ENCODE measurements at places on chromosomes 1 and 21.

DNA sequence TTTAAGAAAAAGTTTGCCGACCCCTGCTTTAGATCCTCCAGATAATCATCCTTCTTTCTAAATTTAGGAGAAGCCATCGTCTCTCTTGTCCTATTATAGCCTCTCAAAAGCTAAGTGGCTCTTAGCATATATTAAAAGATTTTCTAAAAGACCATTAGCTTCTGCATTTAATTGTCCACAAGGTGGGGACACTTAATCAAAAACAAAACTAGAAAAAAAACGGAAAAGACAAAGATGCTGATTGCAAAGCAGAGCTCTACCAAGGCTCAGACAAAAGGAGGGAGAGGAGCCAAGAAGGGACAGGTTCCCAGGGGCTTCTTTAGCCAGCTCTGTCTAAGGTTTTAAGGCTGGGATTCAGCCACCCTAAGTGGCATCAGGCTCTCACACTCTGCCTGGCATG, 128.3 kb upstream of the HMGB4 start:
- no peak for DNase-seq

GRCh38 chr1:20105856-20106255, 13.5 kb downstream of the PLA2G2D start:
- DNase-seq: no peak

GRCh38 chr1:21827141-21827679, 15.1 kb downstream of the LDLRAD2 start:
- no peak for DNase-seq

DNA sequence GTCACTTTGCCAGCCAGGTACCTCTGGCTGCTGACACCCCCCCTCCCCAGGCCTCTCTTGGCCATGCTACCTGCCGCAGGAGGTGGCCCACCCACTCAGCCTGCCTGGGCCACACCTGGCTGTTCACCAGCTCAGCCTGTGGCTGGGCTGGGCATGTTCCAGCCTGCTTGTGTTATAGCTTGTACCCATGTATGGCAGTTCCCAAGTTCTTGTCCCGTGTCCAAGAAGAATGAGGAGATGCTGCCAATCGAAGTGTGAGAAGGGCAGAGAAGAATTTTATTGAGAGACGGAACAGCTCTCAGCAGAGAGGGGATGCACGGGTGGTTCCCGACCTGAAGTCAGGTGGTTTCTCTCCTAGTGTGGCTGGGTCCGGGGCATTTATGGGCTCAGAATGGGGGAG, 3.9 kb upstream of the MMEL1 start:
- no peak for DNase-seq

DNA sequence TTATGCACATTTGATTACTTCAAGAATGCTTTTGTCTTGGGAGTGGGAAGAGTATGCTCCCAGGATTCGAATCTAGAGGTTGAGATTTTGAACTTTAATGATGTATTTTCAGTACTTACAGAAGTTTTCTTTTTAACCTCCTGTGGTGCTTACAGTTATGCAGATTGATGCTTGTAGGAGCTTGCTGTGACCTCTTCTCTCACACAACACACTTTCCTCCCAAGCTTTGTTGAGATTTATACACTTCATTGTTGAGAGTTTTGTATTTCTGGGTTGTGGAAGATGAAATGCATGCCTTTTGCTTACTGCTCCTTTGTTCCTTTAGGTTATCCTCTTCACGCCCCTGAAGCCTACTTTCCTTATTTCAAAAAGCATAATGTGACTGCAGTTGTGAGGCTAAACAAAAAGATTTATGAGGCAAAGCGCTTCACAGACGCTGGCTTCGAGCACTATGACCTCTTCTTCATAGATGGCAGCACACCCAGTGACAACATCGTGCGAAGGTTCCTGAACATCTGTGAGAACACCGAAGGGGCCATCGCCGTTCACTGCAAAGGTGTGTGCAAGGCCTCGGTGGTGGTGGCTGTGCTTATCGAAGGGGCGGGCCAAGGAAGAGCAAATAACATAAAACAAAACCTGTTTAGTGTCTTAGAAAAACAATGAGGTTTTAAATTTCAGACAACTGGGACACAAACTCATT, 75.5 kb upstream of the GPR88 start:
- no peak for DNase-seq

GRCh38 chr1:212186427-212187207, 98.6 kb upstream of the PPP2R5A start:
- no peak for DNase-seq

DNA sequence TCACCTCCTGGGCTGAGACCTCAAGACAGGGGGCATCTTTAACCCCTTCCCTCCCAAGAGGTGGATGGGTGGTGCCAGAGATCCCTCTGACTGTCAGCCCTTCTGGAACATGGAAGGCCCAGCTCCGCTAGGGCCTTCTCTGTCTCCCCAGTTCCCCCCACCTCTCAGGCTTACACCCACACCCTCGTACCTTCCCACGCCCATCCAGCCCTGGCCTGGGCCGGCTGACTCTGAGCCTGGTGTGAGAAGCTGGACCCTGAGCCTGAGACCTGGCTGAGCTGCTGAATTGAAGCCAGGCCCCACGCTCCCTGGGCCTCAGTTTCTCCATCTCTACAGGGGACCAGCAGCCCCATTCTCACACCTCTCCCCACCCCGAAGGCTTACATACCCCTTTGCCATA, 5.4 kb downstream of the EPHA2 start:
- DNase-seq: no peak

DNA sequence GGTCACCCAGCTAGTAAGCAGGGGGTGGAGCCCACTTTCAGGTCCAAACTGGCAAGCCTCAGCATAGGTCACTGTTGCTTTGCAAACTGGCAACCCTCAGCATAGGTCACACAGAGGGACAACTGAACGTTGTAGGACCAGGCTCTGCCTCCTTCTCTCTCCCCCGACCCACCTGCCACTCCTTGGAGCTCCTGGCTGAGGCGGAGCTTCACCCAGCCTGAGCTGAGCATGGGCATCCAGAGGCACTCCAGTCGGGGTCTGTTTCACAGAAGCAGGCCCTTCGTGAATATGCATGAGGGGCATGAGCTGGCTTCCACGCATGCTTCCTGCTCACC, 24.2 kb downstream of the CAPZB start:
- no peak for DNase-seq

DNA sequence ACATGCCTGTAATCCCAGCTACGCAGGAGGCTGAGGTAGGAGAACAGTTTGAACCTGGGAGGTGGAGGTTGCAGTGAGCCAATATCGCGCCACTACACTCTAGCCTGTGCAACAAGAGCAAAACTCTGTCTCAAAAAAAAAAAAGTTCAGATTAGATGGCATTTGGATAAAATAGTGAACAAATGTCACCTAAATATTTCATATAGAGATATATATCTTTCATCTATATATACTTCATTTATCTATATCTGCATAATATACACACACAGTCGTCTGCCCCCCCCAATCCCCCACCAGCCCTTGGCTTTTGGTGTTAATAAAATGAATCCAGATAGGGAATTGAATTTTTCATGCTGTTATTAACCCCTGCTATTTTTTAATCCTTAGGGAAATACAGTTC, 5.0 kb downstream of the PPP1R15B start:
- DNase-seq: no peak

DNA sequence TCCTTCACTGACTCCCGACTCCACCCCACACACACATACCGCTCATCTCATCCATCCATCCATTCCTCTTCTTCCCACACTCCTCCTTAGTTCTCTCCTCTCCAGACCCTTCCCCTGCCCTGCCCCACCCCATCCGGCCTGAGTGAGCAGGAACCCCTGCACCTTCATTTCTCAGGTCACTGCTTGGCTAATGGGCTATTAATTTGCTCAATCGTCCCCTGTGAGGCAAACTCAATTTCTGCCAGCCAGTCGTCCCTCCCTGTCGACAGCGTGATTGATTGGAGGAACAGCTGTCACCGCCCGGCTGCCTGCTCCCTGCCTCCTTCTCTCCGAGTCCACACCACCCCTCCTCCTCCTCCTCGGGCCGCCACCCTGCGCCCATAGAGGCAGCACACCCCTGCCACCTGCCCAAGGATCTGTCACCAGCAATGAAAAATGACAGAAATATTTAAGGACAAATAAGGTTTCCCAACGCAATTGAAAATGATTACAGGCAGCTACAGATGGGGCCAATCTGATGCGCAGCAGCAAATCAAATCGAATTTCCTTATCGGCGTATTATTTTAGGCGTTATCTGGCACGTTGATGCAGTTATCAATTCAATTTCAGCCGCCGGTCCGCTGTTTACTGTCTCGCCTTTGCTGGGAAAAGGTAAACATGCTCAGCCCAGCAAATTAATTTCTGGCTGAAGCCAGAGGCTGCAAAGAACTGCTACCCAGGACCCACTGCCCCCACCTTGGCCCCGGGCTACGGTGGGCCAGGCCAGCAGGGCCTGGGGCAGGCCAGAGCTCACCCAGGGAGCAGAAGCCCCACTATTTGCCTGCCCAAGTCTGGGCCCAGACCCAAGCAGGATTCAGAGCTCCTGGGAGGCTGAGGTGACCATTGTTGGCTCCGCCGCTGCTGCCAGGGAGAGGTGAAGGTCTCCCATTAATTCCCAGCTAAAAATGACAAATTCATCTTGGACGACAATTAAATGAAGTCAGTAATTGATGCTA, 71.3 kb downstream of the TMEM53 start:
- DNase-seq: no peak

DNA sequence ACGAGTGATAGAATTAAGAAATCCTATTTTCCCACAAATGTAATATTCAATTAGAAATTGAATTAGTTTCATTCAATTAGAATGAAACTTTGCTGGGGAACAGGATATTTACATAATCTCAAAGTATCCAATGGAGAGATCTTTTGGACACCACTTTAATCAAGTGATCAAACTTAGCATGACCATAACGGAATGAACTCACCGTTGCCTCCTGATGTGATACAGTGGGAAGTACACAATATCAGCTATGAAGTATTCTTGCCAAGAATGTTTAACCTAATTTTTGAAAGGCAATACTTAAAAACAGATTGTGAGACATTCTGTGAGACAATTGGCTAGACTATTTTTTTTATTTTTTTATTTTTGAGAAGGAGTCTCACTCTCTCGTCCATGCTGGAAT, 16.6 kb downstream of the CDKN2C start:
- DNase-seq: no peak

GRCh38 chr21:44019568-44019958, 7.5 kb downstream of the TRAPPC10 start:
- DNase-seq: no peak

DNA sequence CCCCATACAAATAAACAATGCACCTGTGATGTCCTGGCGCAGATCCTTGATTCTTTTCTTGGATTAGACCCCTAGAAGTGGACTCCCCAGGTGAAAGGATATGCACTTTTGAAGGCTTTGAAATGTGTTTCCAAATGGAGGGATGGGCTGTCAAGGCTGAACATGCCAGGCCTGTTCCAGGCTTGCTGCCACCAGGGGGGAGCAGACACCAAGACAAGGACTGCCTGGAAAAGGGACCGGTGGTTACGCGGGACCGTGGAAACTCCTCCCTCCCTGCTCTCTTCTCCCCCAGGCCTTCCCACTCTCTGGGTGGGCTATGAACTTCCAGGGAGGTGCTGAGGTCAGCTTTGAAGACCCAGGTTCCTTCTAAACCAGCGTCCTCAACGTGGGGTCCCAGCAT, 12.7 kb downstream of the C1QB start:
- no peak for DNase-seq

GRCh38 chr1:40783001-40783905, at the start of gene KCNQ4:
TSS of gene KCNQ4 (plus strand) at chr1:40783787. CDS start at chr1:40784094, 307 bp downstream.
- DNase-seq: no peak

DNA sequence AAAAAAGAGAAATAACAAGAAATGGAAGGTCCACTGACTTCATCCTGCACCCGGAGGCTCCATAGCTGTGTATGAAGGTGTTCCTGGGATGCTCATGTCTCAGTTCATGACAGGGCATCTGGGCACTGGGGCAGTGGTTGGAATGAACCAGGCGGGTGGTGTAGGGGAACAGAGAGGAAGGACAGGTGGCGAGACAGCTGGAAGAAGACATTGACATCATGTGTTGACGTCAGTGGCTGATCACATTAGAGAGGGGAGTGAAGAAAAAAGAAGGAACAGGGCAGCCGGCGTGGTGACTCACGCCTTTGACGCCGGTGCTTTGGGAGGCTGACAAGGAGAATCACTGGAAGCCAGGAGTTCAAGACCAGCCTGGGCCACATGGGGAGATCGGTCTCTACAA, 50.1 kb downstream of the HUNK start:
- no peak for DNase-seq

DNA sequence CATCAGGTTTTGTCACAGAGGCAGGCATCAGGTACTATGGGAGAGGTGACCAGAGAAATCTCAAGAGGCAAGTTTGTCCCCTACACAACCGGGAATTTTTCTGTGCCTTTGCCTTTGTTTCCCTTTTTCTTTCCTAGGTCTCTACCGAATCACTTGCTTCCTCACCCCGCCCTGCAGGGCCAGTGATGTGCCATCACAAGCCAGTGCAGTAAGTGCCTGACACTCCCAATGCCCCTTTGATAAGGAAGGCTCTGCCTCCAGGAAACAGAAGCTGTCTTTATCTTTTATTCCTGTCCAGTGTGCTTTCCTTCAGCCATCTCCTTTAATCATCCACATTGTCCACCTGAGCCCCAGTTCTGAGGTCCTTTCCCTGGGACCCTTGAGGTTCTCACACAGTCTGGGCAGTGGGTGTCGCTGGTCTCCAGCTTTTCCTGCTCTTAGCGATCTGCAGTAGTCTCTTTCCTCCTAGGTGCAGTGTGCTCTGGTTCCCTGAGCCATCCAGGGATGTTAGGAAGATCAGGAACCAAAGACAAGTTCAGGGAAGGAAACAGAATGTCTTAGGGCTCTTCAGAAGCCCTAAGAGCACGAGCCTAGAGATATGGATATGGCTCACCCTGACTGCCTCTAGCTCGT, 36.6 kb downstream of the GJA5 start:
- DNase-seq: no peak

DNA sequence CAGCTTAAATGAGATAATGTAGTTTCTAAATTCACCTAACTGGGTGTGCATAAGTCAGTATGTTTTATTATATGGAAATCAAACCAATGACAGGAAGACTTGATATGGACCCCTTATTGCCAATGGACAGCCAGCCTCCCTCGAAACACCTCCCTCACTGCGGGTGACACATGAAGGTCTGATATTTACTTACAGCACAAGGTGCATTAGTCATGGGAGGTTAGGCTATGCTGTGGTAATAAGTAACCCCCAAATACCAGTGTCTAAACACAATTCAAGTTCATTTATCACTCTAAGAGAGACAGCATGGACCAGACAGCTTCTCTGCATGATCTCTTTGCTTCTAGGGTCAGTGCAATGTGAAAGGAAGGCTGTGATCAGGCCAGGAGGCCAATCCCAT, 126.0 kb upstream of the KCNJ6 start:
- DNase-seq: no peak

GRCh38 chr21:17979763-17980162, 160.6 kb upstream of the C21orf91 start:
- DNase-seq: no peak

GRCh38 chr21:45309069-45309986, 21.6 kb upstream of the POFUT2 start:
- no peak for DNase-seq

- DNase-seq: no peak
Measured at GRCh38 chr1:54585181-54586066, 37.4 kb downstream of the ACOT11 start.

- DNase-seq: no peak
Measured at GRCh38 chr1:66576645-66577044, 42.7 kb downstream of the SGIP1 start.

All from fibroblast of skin of left quadriceps (primary cell).